ENCODE measurements at places on chromosomes 2 and 18.
A peak's percentile ranks its signal among the peaks of the same experiment; 100 is the strongest.

DNA sequence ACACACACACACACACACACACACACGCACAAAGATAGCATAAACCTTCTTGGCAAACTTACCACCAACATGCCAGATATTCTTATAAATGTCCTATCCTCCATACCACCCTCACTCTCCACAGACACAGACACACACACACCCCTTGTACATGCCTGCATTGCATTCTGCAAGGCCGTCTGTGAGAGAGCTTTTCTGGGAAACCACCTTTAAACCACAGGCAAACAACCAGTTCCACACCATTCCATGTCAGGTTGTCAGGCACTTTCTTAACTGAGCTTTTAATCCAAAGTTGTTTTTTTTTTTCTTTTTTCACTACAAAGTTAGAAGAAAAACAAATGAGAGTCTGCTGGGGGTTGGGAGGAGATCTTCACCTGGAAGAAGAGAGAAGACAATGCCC lies 221.1 kb downstream of the C1D start:
- DNase-seq, result no peak

GRCh38 chr2:172361360-172361759 lies 66.0 kb upstream of the ITGA6 start:
- DNase-seq, result no peak

- DNase-seq, result no peak
Observed at GRCh38 chr2:30927465-30928075, 120.3 kb upstream of the CAPN13 start.

DNA sequence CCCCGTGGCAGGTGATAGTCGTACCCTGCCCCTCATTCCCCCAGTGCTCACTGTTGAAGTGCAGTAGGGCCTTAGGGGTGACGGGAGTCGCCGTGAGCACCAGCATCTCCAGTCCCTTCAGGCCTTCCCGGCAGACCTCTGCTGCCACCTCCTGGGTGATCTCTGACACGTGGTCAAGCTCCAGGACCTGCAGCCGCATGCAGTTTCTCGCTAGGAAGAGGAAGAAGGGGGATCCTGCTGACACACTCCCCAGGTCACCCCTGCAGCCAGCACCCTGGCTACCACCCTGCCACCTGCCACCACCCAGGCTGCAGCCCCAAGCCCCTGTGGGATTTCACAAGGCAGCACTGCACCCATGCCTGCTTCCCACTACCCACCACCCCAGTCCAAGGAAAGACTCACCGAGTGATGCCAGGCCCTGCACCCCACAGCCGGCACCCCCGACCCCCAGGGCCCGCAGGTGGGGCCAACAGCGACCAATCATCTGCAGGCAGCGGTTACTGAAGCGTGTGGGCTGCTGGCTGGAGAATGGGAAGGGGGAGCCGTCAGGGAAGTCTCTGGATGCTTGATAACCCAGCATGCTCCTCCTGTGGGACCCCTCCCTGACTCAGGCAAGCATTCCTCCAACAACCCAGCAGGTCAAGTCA lies 23.8 kb downstream of the FBXO41 start:
- no peak for DNase-seq

DNA sequence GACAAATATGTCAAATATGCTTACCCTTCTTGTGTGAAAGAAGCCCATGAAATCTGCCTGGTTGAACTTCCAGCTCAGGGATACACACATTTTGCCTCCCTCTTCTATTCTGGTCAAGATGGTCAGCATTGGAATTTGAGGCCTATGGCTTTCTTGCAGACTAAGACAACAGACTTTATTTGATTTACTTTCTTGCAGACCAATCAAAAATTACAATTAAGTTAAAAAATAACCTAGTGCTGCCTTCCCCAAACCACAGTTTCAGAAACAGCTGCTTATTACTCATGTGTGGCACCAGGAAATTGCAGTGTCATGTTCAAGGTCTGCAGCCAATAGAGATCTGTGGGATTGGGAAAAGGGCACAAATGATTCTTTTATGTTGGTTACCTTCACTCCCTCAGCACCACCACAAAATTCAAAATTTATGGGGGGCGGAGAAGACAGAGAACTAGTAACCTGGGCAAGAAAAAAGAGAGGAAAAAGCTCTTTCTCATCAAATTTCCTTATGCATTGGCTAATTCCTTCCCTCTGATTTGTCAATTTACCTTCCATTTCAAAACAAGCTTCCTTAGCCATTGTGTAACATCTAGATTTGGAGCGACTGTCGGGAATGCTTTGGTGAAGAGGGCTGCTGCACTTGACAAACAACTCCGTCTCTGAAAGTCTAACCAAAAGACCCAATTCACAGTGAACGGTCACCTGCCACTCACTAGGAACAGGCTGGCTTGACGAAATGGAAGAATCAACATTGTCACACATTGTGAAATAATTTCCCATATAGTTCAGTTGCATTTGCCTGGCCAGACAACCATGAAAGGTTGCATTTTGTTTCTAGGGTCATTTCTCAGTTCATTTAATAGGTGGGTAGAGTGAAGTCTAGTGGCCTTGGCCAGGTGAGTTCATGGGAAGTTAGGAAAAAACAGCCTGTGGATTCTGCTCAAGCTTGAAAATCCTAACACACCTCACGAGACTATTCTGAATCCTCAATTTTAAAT lies 100.4 kb upstream of the FZD5 start:
- DNase-seq, result no peak

DNA sequence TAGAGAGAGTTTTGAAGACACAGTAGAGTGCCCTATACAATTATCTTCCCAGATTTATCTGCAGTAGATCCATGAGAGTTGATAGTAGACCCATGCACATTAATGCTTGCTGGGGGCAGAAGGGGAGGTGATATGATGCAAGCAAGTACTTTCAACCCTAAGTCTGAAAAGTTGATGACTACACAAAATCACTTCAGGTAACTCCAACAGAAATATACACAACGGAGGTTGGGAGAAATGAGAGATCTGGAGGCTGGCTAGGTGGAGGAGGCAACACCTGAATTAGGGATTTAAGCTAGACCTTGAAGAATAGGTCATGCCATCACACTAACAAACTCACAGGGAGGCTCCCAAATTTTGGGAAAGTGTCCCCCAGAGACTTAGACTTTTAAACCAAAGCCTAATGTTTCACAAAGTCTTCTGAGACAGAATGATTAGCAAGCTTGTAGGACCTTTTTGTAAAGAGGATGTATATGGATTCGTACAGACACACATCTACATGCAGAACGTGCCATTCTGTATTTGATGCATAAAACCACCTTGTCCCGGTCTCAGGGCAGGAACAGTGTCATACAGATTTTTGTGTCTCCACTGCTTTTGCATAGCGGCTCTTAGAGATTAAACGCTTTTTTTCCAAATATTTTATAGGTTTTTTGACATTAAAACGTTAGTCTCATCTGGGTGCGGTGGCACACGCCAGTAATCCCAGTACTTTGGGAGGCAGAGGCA lies 937 bp upstream of the STAMBP start:
- DNase-seq, result no peak

- no peak for DNase-seq
Observed at GRCh38 chr2:218648088-218648786, 11.2 kb downstream of the ZNF142 start.

- DNase-seq, result no peak
Observed at GRCh38 chr2:207159002-207159401, 6.7 kb downstream of the KLF7 start.

DNA sequence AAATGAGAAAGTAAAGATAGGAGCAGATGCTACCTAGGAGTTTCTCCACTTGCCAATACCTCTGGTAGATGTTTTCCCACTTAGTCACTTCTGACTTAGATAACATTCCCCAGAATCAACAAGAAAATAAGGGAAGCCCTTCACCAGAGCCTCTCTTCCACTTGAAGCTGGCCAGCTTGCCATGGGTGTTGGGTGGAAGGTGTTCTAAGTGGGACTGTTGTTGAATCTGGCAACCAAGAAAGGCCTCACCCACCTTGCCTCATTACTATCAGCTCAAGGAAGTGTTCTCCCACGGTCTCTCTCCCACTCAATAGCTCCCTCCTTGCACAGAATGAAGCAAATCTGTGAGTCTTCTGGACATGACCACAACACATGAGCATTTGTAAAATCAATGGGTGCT lies 100.4 kb upstream of the REG3A start:
- no peak for DNase-seq

- no peak for DNase-seq
Observed at GRCh38 chr18:57294547-57294946, 57.8 kb upstream of the ST8SIA3 start.

DNA sequence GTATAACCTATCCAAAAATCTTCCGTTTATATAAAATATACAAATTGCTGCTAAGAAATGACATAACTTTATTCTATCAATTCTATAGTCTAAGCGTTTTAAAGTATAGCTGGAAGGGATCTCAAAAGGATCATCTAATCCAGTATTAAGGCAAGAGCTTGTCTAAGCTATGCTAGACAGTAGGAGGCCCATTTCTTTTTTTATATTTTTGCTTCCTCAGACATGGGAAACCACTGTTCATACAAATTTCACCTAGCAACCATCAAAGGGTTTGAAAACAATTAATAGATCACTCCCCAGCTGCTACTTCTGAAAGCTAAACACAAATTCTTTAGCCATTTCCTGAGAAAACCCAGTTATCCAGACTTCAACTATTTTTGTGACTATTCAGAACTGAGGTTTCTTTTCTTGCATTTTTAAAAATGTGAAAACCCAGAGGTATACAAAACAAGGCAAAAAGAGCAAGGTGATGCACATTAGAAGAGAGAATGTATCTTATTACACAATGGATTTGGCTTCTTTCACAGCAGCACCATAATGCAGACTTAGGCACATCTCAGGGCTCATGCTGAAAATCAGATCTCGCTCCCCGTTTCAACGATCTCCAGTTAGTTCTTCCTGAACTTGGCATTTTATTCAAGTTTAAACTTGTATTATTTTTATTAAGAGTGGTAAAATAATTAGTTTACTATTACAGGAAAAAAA lies 274.4 kb downstream of the LRP1B start:
- DNase-seq, result no peak

GRCh38 chr2:53407363-53408080 lies 360.1 kb upstream of the CHAC2 start:
- DNase-seq, result no peak

- DNase-seq, result no peak
Observed at GRCh38 chr2:172296267-172297046, 130.9 kb upstream of the ITGA6 start.

DNA sequence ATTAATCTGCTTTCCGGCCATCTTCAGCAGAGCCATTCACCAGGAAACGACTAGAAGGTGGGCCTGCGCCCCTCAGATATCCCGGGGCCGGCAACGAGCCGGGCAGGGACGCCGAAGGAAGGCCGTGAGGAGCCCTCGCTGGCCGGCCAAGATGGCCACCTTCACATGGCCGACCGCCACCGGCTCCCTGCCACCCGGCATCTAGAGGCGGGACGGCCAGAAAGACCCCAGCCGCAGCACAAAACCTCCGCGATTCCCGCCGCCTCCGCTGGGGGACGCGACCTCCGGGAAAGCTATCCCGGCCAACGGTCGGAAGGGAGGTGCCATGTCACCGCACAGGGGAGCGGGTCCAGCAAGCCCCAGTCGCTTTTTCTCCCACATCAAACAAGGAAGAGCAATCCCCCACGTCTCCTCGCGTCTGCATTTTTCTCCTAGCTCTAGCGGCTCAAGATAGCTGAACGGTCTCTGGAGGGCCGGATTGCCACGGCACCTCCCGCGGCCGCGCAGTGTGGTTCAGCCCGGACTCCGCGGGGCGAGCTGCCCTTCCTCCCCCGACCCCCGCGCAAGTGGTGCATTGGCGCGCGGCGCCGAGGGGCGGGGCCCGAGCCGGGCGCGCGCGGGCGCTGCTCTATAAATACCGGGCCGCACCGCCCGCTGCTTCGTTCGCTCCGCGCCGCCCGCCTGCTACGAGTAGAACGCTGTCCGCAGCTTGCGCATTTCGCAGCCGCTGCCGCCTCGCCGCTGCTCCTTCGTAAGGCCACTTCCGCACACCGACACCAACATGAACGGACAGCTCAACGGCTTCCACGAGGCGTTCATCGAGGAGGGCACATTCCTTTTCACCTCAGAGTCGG lies at the start of gene MAT2A:
Gene MAT2A (plus strand): TSS at position 662 of the 854 bp plus-strand sequence. CDS start 120 bp downstream, at position 782.
- peak; percentile 91 for DNase-seq

DNA sequence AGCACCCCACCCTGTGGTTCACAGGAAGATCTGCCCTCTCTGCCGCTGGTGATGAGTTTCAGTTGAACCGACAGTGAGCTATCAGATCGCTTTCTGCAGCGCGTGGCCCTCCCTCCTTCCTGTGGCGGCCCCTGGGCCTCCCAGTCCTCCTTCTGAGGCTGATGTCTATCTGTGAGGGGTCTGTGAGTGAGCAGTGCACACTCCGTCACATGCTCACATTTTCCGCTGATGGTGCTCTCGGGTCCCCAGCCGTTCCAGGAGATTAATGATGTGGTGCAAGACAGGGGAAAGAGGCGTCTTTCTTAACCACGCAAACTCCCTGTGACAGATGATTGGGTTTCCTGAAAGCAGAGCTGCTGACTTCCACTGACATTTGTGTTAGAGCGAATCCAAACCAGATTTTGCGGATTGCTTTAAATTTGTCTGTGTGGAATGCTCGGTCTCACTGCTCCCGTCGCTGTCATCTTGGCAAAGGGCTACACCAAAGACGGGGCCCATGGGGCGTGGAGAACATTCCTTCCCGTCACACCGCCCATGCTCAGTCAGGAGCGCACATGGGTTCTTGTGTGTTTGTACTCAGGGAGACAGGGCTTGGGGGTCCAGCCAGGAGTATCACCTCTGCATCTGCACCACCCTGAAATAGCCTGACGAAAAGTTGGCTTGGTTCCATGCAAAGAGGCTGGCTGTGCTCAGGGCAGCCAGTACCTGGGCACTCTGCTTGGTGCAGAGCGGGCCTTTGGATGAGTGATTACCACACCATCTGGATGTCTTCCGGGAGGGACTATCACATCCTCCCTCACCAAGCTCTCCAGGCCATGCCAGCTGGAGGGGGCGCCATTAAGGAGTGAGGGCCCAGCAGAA lies 154.7 kb upstream of the HS6ST1 start:
- DNase-seq, result no peak

DNA sequence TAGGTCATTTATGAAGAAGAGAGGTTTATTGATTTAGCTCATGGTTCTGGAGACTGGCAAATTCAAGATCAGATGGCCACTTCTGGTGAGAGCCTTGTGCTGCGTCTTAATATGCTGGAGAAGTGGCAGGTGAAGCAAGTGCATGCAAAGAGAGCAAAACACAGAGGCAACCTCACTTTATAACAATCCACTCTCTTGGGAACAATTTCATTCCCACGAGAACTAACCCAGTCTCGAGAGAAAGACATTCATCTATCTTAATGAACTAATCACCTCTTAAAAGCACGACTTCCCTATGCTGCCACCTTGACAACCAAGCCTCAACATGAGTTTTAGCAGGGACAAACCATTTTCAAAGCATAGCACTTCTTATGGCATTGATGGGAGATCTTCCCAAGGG lies 186.5 kb upstream of the RASGRP3 start:
- no peak for DNase-seq

DNA sequence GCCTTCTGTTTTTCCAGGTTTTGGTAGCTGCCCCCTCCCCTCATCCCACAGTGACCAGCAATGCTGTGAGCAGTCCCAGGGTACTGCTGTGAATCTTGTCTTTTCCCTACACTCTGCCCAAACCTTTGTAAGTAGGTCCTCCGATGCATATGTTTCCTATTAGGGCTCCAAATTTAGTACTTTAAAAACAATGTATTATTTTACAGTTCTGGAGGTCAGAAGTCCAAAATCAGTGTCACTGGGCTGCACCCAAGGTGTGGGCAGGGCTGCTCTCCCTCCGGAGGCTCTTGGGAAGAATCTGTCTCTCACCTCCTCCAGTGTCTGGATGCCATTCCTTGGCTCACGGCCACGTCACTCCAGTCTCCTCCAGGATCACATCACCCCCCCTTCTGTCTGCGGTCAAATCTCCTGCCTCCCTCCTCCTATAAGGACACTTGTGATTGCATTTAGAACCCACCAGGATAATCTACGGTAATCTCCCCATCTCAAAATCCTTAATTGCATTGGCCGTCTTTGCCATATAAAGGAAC lies 208.5 kb downstream of the SH3BP4 start:
- DNase-seq, result no peak

- no peak for DNase-seq
Observed at GRCh38 chr2:113010088-113010487, 4.8 kb downstream of the IL36A start.

All from NK-92 treated with Interleukin-12 subunit alpha and Interleukin-12 subunit beta, amount 100 ng/mL, for 24 hours (cell line).